ENCODE measurements at places on chromosomes 1 and 21.

DNA sequence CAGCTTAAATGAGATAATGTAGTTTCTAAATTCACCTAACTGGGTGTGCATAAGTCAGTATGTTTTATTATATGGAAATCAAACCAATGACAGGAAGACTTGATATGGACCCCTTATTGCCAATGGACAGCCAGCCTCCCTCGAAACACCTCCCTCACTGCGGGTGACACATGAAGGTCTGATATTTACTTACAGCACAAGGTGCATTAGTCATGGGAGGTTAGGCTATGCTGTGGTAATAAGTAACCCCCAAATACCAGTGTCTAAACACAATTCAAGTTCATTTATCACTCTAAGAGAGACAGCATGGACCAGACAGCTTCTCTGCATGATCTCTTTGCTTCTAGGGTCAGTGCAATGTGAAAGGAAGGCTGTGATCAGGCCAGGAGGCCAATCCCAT lies 126.0 kb upstream of the KCNJ6 start:
- no peak for DNase-seq

DNA sequence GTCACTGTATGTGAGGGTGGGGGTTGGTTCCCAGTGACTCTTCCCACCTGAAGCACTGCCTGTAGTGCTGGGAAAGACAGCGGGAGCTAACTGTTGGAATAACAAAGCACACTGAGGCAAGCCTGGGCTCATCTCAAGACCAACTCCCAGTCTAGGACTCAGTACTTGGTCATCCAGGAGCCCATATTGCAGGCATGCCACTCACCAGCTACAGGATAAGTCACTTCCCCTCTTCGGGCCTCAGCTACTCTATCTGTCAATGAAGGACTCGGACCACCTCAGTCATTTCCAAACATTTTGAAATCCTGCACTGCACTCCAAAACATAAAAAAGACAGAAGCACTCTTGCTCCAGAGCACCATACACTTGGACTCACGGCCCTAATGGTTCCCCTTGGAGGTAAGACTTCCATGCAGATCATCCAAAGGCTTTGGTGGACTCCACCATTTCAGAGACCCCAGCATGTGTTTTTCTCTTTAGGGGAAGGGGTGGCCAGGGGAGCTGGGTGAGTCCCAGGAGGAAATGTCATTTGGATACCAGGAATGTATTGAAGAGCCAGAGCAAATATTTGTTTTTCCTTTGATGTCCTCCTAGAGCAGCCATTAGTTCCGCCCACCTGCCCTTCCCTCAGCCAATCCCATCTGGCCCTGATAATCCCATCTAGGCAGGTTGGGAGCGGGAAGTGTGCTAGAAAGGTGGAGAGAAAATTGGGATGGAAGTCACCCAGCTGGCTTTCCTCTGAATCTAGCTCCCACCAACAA lies 3.1 kb downstream of the NUAK2 start:
- no peak for DNase-seq

DNA sequence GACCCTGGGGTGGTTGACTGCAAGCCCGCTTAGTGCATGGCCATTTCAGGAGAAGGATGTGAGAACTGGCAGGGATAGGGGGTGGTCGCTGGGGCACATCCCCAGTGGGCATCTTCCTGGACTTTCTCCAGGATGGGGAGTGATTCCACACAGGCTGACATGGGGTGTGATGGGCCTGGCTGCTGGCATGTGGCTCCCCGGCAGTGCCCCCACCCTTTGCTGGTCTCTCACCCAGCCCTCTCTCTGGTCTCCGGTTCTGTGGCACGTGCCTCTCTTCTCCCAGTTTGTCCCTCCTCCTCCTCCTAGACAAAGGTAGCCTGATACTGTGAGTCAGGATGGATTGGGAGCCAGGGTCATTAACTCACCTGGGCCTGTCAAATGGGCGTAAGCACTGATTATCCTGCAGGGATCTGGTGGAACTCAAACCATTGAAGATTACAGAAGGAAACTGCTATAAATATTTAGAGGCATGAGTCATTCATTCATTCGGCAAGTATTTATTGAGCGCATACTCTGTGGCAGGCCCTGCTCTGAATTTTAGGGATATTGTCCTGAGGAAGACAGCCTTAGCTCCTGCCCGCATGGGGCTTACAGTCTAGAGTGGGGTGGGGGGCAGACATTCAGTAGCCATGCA lies 23.6 kb upstream of the EPS8L3 start:
- DNase-seq: no peak

GRCh38 chr1:106178791-106179190 lies 877.7 kb upstream of the PRMT6 start:
- DNase-seq: no peak

- DNase-seq: no peak
Measured at GRCh38 chr1:64195081-64195395, 8.4 kb upstream of the UBE2U start.

GRCh38 chr1:2984399-2985061 lies 36.7 kb upstream of the ACTRT2 start:
- no peak for DNase-seq

DNA sequence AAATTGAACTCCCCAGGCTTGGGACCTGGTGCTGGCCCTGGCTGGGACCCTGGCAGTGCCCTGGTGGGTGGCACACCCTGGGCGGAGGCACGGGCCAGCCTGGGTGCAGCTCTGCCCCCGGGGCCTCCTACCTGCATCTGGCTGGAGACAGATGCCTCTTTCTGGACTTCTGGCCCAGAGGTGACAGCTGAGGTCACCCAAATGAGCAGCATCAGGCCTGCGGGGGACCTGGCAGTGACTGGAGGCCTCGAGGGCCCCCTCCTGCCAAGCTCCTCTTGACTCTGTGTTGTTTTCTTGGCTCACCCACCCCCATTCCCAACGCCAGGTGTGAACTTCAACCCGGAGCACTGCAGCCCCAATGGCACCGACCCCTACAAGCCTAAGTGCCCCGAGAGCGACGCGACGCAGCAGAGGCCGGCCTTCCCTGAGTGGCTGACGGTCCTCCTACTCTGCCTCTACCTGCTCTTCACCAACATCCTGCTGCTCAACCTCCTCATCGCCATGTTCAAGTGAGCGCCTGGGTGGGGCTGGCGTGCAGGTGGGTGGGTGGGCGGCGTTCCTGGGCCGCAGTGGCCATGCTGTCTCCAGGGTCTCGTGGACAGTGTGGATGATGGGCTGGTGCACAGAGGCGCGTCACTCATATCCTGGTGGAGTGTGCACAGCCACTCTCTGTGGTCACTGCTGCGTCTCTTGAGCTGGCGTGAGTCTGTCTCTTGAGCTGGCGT lies 41.6 kb upstream of the LRRC3 start:
- no peak for DNase-seq

- DNase-seq: no peak
Measured at GRCh38 chr21:42254651-42255601, 36.0 kb downstream of the ABCG1 start.

DNA sequence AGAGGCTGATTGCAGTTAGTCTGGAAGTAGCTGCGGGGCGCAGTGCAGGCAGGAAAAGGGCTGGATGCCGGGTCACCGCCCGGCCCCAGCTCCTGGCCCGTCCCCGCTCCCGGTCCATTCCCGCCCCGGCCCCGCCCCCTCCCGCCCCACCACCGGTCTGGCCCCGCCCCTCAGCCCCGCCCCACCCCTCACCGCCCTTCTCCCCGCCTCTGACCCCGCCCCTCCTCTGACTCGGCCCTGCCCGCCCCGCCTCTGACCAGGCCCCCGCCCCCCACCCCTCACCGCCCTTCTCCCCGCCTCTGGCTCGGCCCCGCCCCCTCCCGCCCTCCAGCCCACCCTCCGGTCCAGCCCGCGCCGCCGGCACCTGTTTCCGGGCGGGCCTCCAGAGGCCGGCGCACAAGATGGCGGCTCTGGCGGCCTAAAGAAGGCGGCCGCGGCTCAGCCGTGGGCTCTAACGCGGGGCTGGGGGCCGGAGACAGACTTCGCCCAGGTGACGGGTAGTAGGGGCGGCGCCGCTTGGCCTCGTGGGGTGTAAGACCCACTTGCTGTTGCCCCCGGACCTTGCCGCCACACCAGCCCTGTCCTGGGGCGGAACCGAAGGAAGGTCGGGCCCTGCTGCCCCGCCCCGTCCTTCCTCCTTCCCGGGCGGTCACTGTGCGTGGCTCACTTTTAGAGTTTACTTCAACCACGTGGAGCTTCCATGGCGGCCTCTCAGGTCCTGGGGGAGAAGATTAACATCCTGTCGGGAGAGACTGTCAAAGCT lies at the start of gene UBIAD1:
UBIAD1 (plus strand) TSS at position 367 of the 763 bp plus-strand sequence; CDS start at position 701, 334 bp downstream.
- DNase-seq: peak; percentile 89

- no peak for DNase-seq
Measured at GRCh38 chr21:37636152-37636860, 269.7 kb downstream of the DYRK1A start.

- DNase-seq: no peak
Measured at GRCh38 chr1:209708297-209708696, 3.7 kb downstream of the HSD11B1 start.

DNA sequence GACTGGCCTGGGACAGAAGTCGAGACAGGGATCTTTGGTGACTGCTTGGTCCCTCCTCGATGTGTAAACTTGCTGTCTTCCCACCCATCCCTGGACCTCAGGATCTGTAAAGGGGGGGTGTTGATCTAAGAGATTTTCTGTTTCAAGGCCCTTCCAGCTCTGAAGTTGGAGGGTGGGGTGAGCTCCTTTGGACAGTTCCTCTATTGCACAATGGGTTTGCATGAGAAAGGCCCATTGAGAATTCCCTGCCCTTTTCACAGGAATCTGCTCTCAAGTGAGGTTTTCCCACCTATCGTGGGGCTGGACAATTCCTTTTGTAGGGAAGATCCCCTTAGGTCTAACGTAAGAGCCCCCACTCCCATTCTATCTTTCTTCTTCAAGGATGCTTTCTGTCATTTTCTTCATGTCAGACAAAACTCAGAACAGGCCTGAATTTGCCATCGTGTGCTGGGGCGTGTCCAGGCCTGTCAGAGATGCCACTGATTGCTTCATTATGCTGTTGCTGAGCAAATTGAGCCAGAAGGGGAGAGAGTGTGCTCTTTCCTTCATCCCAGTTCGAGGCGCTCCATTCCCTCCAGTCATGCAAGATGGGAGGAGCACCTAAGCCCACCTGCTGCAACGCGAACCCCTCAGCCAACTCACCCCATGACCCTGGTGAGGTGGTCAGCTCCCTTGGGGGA lies 149.9 kb upstream of the IGSF21 start:
- DNase-seq: no peak

DNA sequence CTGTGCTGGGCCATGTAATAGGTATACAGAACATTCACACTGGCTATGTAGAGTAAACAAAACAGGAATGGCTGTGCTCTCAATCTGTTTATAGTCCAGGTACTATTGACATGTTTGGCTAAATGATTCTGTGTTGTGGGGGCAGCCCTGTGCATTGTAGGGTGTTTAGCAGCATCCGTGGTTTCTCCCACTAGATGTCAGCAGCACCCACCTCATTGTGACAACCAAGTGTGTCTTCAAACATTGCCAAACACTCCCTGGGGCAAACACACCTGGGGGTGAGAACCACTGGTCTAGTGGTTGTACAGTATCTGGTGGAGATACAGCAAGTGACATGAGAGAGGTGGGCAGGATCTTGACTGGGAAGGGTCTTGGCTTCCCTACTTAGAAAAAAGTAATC lies 80.4 kb upstream of the SPATA6 start:
- no peak for DNase-seq

DNA sequence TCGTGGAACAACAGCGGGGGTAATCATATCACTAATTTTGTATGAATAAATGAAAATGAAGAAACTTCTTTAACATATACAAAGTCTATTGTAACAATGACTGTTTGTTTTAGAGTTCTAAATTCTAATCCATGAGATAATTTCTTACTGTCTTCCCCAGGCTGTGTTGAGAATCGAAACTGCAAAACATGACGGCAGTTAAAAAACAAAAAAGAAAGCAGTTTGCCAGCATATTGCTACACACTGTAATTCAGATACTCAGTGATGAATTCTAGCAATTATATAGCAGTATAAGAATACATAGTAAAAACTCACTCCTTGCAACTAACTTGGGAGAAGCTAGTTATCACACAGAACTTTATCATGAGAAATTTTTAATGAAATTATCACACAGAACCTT lies 22.1 kb downstream of the INSL5 start:
- no peak for DNase-seq

GRCh38 chr1:31984419-31985347 lies 29.0 kb upstream of the KHDRBS1 start:
- no peak for DNase-seq

GRCh38 chr1:199269241-199269640 lies 630.4 kb downstream of the PTPRC start:
- no peak for DNase-seq
